Endothelial cell of coronary artery (primary cell): ENCODE measurements at places on chromosomes 7 and 10. TPM values are rescaled to one million over a fixed set of nuclear protein-coding genes. Genes with fewer than 3 reads are reported as not detected.

Gene TMEM26
- total RNA-seq = under 0.01 and 0.09 TPM in 2 replicates

Gene PAPOLB
- under 0.01 and 0.09 TPM in 2 replicates for total RNA-seq

Gene SPDYE2
- total RNA-seq = not detected in 2 replicates

Gene NODAL
- not detected in 2 replicates for total RNA-seq

Gene NEURL1
- total RNA-seq = under 0.01 and 0.09 TPM in 2 replicates

Gene GNAT3
- total RNA-seq = not detected in 2 replicates

Gene FBXO24
- 0.09 and 0.28 TPM in 2 replicates for total RNA-seq

Gene IFIT3
- total RNA-seq = 1.7 and 3.5 TPM in 2 replicates

Gene SLC12A9
- 20.0 and 22.2 TPM in 2 replicates for total RNA-seq

Gene SPDYE9
- not detected in 2 replicates for total RNA-seq

Gene STYXL1
- total RNA-seq = 31.8 and 43.3 TPM in 2 replicates

Gene PRTFDC1
- 5.8 and 6.5 TPM in 2 replicates for total RNA-seq

Gene OR2A2
- total RNA-seq = not detected in 2 replicates

Gene IGF2BP3
- 58.2 and 110 TPM in 2 replicates for total RNA-seq

Gene EVX1
- total RNA-seq = not detected in 2 replicates

Gene CLRN3
- total RNA-seq = 0.09 TPM in 2 replicates

Gene ANKRD7
- 0.18 and 0.19 TPM in 2 replicates for total RNA-seq

Gene LIPN
- total RNA-seq = not detected in 2 replicates

Gene ERVW-1
- not detected in 2 replicates for total RNA-seq

Gene PRPS1L1
- not detected in 2 replicates for total RNA-seq

Gene NANOS1
- 0.18 and 0.85 TPM in 2 replicates for total RNA-seq

Gene AEBP1
- total RNA-seq = 3.3 and 11.5 TPM in 2 replicates

Gene LRRC18
- not detected in 2 replicates for total RNA-seq

Gene CFAP58
- total RNA-seq = 0.56 and 0.63 TPM in 2 replicates

Gene TMUB1
- total RNA-seq = 12.1 and 16.7 TPM in 2 replicates

Gene ACSM6
- not detected in 2 replicates for total RNA-seq

Gene TLX1
- 0.18 TPM in 1 of 2 replicates, not detected in the other for total RNA-seq

Gene GSTO1
- total RNA-seq = 173 and 245 TPM in 2 replicates

Gene CNTNAP2
- 0.18 TPM in 1 of 2 replicates, not detected in the other for total RNA-seq

Gene SKAP2
- 8.1 and 11.1 TPM in 2 replicates for total RNA-seq

Gene ASIC3
- total RNA-seq = not detected in 2 replicates

Gene VSTM4
- total RNA-seq = 0.09 and 0.27 TPM in 2 replicates

Gene UBTD1
- 41.0 and 58.7 TPM in 2 replicates for total RNA-seq

Gene DPYSL4
- 14.7 and 36.4 TPM in 2 replicates for total RNA-seq

Gene PTPRZ1
- total RNA-seq = 0.56 TPM in 1 of 2 replicates, not detected in the other

Gene MNX1
- total RNA-seq = not detected in 2 replicates

Gene RNF133
- total RNA-seq = 0.72 and 1.5 TPM in 2 replicates

Gene UCMA
- total RNA-seq = not detected in 2 replicates

Gene FAM25G
- not detected in 2 replicates for total RNA-seq

Gene ACBD7
- total RNA-seq = 1.4 and 1.9 TPM in 2 replicates

Gene RPEL1
- under 0.01 TPM in 1 of 2 replicates, not detected in the other for total RNA-seq

Gene MSMB
- 0.27 TPM in 1 of 2 replicates, not detected in the other for total RNA-seq

Gene ADIRF
- 21.6 and 26.6 TPM in 2 replicates for total RNA-seq

Gene KEL
- total RNA-seq = under 0.01 TPM in 1 of 2 replicates, not detected in the other

Gene TUBB8
- not detected in 2 replicates for total RNA-seq
